Coronary artery (tissue), 2 donors: ENCODE measurements at places on chromosomes 11 and 22.

DNA sequence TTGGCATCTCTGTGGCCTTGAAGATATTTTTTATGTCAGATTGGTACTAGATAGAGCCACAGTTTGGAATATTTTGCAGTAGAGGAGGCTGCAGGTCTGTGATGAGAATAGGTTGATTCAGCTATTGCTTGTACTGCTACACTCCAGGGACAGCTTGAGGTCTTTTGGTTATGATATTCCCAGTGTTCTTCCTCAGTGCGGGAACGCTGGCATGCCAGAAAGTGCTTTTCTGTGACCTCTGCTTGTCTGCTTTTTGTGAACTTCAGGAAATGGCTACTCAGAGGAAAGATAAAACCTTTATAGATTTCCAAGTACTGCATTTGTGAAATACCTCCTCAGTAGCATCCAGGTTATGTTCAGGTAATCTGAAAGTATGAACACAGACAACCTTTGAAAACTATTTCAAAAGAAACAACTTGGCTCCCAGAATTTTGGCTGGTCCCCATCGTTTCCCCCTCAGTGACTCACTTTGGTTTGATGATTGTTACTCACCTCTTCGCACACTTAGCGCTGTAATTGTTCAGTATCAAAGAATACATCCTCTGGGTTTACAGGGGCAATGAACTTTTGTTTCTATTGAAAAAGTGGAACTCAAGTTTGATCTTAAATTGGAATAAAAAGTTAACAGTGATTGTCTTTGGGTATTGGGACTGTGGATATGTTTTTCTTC lies 191.4 kb downstream of the HIPK3 start:
- no peak for DNase-seq

DNA sequence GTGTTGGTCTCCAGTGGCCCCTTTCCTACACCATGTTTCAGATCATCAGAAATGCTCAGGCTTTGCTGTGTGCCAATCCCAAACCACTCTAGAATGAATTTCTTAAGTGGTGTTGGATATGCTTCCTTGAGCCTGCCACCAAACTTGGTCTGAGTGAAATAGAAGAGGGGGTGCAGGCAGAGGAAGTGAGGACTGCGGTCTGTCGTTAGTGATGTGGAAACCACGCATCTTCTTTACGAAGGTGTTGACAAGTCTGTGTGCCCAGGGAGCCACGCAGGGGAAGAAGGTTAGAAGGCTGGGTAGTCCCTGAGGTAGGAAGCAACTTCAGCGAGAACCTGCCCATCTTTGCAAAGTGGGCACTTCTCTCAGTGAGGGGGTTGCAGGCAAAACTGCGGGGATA lies 187.4 kb upstream of the NAV2 start:
- DNase-seq = no peak

GRCh38 chr11:88402192-88402715 lies 64.7 kb upstream of the CTSC start:
- no peak for DNase-seq

DNA sequence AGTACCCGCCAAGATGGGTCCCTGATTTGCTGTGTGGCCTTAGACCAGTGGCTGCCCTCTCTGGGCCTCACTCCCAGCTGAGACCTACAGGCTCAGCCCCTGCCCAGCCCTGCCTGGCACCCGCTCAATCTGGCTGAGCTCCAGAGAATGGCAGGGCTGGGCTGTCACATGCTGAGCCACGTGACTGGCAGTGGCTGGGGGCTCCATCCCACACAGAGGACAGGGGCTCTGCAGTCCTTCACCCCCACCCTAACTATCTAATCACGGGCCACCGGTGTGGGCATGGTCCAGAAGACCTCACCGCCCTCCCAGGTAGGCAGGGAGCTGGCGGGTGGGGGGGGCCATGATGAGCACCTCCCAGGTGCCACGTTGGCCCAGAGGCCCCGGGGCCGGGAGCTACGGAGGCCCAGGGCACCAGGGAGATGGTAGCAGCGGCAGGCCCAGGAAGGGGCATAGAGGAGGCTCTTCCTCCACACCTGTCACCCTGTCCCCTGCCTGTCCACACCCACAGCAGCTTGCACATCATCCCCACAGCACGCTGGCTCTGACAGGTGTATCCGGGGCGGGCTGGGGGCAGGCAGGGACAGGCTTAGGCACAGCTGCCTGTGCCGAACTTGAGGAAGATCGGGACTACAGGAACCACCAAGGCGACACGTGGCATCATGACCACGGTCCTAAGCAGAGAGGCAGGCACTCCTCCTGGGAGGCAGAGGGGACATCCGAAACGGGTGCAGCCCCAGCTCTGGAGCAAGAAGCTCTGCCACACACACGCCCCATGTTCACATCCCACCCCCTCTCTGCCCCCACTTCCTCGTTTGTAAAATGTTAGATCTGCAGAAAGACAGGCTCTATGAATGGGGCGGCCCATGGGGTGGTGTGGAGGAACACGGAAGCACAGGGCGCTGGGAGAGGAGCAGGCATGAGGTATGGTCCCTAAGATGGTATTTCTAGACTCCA lies 1.5 kb upstream of the ALDH3B1 start:
- DNase-seq = no peak

DNA sequence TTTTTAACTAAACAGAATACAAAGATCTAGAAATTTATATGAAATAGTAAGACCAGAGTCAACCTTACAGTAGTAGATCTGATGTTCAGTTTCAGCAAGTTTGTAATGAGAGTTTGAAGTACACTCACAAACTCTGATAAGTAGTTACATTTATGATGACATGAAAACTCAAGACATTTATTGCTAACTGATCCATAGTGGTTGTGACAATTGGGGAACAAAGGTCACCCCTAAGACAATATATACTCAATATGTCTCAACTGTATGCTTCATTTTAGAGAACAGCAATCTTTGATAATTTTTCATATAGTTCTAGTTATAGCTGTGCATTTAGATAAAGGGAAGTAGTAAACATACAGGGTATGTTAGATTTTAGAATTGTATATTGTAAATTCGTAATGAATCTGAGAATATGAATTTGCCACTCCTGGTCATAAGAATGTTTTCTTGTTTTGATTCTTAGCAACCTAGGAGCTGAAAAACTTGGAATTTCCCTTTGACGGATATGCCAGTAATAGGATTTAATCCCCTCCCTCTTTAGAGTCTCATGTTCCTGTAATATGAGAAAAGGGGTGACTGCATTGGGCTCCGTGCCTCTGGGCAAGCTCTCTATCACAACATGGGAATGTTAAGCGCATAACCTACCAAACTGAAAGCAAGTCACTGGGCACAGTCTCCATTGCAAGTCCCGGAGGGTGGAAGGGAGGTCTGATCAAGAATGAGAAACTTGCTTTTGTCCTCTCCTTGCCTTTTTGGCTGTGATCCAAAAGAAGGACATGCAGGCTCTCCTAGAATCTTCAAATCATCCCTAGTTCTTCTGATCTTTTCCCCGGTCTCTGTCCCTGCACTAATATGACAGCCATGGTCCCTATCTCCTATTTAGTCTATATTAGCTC lies 11.4 kb downstream of the OR10D3 start:
- DNase-seq = no peak

- no peak for DNase-seq
Observed at GRCh38 chr11:31160504-31161422, 208.8 kb downstream of the DCDC1 start.

DNA sequence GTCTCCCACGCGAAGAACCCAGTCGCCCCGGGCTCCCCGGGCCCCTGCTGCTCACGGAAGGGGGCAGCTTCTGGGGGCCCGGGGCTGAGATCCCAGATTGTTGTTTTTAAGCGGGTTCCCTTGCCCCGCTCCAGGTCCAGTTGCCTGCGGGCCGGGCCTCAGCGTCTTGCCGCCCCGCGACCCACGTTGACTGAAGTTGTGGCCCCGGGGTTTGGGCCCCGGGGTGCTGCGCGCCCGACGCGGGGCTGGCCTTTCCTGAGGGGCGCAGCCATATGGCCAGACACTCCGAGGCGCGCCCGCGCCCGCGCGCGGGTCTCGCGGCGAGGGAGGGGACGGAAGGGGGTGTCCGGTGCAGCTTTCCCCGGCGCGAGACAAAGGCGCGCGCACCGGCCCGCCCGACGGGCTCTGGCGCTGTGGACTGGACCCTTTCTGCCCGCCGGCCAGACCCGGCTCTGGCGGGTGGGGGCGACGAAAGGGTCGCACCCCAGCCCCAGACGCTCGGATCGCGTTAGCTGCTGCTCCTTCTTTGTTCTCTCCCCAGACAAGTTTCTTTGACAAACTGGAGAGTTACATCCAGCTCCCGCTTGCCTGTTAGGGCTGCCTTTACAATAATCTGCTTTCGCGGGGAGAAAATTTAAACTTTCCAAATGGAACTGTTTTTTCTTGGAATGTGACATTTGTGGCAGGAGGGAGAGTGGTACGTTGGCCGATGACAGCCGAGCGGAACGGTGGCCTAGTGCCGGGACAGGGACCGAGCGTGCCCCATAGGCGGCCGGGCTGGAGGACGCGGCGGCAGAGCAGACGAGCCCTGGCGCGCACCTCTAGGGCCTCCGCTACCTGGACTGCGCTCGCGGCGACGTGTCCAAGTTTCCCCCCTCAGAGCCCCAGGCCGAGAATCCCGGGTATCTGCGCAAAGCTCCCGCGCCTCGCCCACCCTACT lies 716 bp downstream of the AMOTL1 start:
- no peak for DNase-seq

GRCh38 chr11:96331699-96332116 lies 11.3 kb downstream of the MAML2 start:
- no peak for DNase-seq

GRCh38 chr11:72831521-72832300 lies 17.5 kb downstream of the ATG16L2 start:
- DNase-seq = peak; percentile 92

DNA sequence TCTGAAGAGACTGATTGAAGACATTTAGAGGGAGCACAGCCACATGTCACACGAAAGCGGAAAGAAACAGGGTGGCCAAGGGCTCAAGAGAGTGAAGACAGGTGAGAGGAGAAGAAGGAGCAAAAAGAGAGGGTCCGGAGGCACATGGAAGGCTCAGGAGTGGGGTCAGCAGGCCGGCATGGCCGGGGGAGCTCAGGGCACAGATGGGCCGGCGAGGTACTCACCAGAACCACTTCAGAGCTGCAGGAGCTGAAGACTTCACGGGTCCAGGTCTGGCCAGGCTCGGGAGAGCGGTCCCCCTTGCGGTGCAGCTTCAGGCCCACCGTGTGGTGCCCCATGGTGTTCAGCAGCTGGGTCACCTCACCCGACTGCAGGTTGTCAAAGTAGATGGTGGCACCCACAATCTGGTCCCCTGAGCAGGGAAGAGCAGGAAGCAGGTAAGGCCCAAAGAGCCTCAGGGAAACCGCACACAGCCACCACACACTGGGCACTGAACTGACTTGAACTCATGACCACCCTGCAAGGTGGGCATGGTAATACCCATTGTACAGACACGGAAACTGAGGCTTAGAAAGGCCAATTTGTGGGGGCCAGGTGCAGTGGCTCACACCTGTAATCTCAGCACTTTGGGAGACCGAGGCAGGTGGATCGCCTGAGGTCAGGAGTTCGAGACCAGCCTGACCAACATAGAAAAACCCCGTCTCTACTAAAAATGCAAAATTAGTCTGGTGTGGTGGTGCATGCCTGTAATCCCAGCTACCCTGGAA lies 11.6 kb downstream of the AHNAK start:
- DNase-seq = no peak

GRCh38 chr22:45608763-45609180 lies 62.9 kb upstream of the ATXN10 start:
- DNase-seq = no peak

- peak; percentile 57 for DNase-seq
Observed at GRCh38 chr22:50687829-50688228, 15.2 kb downstream of the SHANK3 start.

GRCh38 chr22:23132376-23133091 lies 9.3 kb downstream of the RSPH14 start:
- DNase-seq = no peak
